Hepatic stellate cell (primary cell): ENCODE measurements at places on chromosomes 6 and 20.

- no peak for DNase-seq
Measured at GRCh38 chr20:17471606-17472187, 59.5 kb downstream of the BFSP1 start.

GRCh38 chr20:1283522-1284510 lies 17.7 kb downstream of the SNPH start:
- no peak for DNase-seq

GRCh38 chr6:11744753-11745152 lies 33.9 kb downstream of the ADTRP start:
- DNase-seq, result no peak

- DNase-seq, result peak; percentile 15
Measured at GRCh38 chr6:105374010-105374420, 28.9 kb downstream of the PREP start.

GRCh38 chr6:149318581-149319286 lies 1.2 kb downstream of the TAB2 start:
- DNase-seq, result no peak
